Myometrial cell (primary cell): ENCODE measurements at places on chromosomes 3 and 15. TPM values are rescaled to one million over a fixed set of nuclear protein-coding genes. Genes with fewer than 3 reads are reported as not detected.

SLC28A1 gene
- not detected in 2 replicates for total RNA-seq

COPG1 gene
- total RNA-seq = 329 and 344 TPM in 2 replicates

CFAP91 gene
- under 0.01 TPM in 1 of 2 replicates, not detected in the other for total RNA-seq

EHD4 gene
- 30.8 and 33.0 TPM in 2 replicates for total RNA-seq

GOLIM4 gene
- 35.2 and 44.1 TPM in 2 replicates for total RNA-seq

SAMMSON gene
- total RNA-seq = not detected in 2 replicates

ST3GAL6 gene
- total RNA-seq = 0.58 and 1.2 TPM in 2 replicates

SEMA3B gene
- total RNA-seq = 19.0 and 23.0 TPM in 2 replicates

CD80 gene
- not detected in 2 replicates for total RNA-seq

LINGO1 gene
- 0.35 TPM in 1 of 2 replicates, not detected in the other for total RNA-seq

HEXA gene
- total RNA-seq = 75.0 and 98.6 TPM in 2 replicates

SPG21 gene
- 71.2 and 89.9 TPM in 2 replicates for total RNA-seq

TTC23 gene
- 9.8 and 21.1 TPM in 2 replicates for total RNA-seq

KLHL40 gene
- not detected in 2 replicates for total RNA-seq

SNX22 gene
- total RNA-seq = 0.18 TPM in 1 of 2 replicates, not detected in the other

STRIT1 gene
- total RNA-seq = not detected in 2 replicates

GRM7 gene
- not detected in 2 replicates for total RNA-seq

CPN2 gene
- total RNA-seq = not detected in 2 replicates

TSEN2 gene
- 8.6 and 10.6 TPM in 2 replicates for total RNA-seq
